Stimulated activated CD4-positive, alpha-beta T cell treated with anti-CD3 and anti-CD28 coated beads, Interleukin-1b, Interleukin-23, amount 100 ng/mL, for 1 hour (primary cell): ENCODE measurements at places on chromosomes 4 and X.

DNA sequence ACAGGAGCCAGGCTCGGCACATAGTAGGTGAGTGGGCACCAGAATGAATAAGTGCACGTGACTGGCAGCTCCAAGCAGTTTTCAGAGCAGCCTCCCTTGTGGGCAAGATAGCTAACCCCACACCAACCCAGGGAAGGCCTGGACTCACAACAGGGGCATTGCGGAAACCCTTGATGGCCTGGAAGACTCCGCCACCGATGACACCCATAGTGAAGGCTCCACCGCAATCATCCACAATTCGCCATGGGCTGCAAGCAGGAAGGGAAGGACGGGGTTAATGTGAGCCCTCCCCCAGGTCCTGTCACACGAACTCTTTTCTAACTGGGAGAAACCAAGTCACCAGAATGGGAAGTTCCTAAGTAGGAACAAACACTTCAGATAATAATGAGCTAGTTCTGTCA lies 957 bp downstream of the TIMM17B start:
- DNase-seq: no peak

DNA sequence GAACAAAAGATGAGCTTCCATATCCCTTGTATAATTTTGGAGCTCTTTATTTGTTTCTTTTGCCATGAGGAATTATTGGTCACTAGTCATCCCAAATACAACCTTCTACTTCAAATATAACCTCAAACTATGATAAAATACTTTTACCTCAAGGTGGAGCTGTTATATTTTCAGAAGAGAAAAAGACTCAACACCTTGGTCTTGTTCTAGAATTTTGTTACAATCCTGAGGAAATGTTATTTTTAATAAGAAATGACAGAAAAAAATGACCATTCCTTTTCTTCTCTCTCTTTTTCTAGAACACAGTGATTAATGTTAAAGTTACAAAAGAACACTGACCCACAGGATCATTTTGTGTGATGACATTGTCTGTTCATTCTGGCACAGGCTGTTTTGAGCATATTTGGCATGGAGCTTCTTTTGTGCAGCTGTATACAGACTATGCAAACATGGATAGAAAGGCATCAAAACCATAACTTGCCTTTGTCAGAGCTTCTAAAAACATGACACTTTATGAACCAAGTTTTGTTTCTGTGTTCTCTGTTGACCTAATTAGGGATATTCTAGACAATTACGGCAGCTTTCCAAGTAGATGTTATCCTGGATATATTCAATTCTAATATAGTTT lies 159.6 kb upstream of the CTSO start:
- no peak for DNase-seq

- no peak for DNase-seq
Measured at GRCh38 chr4:138981930-138982390, 33.6 kb upstream of the NOCT start.

- no peak for DNase-seq
Measured at GRCh38 chr4:182736207-182736606, 181.0 kb downstream of the DCTD start.

DNA sequence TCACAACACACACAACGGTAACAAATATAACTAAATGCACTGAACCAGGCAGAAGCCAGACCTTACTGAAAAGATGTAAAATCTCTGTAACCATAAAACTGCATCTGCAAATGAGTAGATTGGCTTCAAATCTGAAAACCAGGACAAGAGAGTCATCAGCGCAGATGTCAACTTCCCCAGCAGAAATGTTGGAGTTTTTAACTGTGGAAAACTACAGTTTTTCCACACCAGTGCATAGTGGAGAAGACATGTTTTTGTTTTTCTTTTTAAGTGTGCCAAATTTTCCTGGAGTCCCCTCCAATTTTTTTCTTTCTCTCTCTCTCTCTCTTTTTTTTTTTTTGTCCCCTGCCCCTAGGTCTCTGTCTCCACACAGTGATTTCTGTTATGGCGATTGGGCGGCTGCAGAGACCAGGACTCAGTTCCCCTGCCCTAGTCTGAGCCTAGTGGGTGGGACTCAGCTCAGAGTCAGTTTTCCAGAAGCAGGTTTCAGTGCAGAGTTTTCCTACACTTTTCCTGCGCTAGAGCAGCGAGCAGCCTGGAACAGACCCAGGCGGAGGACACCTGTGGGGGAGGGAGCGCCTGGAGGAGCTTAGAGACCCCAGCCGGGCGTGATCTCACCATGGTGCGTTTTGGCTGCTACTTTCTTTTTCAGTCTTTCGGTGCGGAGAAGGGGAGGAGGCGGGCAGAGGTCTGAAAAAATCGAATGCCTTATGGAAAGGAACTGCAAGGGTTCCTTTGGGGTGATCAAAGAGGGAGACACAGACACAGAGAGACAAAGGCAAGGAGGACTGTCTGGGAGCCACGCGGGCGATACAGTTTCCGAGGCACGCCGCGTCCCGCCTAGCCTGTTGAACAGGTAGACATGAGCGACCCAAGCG lies at the start of gene GUCY1A1:
TSS of gene GUCY1A1 (plus strand) at position 505 of the 878 bp plus-strand sequence. CDS start 30,020 bp downstream, outside the sequence.
- no peak for DNase-seq
